ENCODE measurements at places on chromosomes 6 and 20.

- DNase-seq = no peak
These were observed 16.4 kb upstream of the KIF16B start for GRCh38 chr20:16589623-16590022.

GRCh38 chr6:46221222-46221793 is 50.5 kb upstream of the ENPP5 start:
- no peak for DNase-seq

DNA sequence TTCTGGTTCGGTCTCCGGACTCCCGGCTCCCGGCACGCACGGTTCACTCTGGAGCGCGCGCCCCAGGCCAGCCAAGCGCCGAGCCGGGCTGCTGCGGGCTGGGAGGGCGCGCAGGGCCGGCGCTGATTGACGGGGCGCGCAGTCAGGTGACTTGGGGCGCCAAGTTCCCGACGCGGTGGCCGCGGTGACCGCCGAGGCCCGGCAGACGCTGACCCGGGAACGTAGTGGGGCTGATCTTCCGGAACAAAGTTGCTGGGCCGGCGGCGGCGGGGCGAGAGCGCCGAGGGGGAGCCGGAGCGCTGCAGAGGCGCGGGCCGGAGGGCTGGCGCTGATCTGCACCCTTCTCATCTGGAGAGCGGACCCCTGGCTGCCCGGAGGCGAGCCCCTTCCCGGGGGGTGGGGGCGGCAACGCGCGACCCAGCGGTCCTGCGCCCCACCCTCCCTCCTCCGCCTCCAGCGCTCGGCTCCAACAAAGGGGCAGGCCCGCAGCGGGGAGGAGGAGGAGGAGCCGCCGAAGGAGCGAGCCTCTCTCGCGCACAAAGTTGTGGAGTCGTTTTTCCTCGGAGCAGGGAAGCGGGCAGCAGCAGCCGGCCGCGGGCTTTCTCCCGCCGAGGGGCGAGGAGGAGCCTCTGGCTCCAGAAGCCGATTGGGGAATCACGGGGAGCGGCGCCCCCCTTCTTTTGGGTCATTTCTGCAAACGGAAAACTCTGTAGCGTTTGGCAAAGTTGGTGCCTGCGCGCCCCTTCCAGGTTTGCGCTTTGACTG is at the start of gene UTRN:
TSS of gene UTRN (plus strand) at position 553 of the 765 bp plus-strand sequence. CDS start 6,494 bp downstream, outside the sequence.
- peak; percentile 80 for DNase-seq

GRCh38 chr6:34526241-34526972 is 29.7 kb downstream of the SPDEF start:
- DNase-seq = no peak

DNA sequence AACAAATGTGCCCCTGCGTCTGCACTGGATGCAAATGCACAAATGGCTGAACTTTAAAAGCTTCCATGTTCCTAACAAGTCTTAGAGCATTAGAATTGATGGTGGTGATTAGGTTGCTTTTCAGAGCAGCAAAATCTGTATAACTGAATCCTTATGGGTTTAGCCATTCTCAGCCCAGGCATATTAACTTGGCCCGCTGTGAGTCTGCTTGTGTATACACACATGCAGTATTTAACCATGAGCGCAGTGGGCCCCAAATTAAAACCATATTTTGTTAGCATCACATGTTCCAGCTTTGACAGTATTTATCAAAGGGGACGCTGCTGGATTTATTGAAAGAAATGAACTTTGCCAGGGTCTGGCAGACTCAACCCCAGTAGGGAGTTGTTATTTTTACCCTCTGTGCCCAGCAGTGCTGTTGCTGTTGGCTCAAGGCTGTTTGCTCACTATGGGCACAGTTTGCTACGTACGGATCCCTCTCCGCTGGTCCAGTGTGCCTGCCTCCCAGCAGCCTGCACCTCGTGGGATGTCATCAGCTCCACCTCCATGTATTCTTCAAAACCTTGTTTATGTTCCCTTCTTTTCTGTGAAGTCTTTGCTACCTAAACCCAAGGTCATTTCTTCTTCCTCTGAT is 144.7 kb downstream of the QRSL1 start:
- DNase-seq = no peak

GRCh38 chr6:6494677-6495076 is 93.8 kb upstream of the LY86 start:
- peak; percentile 43 for DNase-seq

DNA sequence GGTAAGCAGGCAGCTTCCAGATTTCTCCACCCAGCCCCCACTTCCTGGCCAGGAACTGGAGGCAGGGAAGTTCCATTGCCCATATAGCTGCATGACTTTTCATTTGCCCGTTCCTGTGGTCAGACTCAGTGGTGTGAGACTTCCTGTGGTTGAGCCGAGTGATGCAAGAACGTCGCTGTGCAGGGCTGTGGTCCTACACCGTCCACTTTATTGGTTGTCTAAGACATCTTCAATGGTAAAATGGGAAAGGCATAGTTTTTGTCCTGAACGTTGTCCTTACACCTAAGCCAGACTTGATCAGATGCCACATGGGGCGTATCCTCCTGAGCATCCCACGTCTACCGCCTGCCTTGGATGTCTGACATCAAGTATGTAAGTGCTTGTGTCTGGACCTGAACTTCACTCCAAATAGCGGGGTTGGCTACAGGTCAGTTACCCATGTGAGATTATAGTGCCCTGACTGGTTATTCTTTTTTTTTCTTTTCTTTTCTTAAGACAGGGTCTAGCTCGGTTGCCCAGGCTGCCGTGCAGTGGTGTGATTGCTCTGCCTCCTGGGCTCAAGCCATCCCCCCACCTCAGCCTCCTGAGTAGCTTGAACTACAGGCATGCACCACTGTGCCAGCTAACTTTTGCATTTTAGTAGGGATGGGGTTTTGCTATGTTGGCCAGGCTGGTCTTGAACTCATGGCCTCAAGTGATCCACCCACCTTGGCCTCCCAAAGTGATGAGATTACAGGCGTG is 25.9 kb upstream of the GTSF1L start:
- DNase-seq = peak; percentile 86

GRCh38 chr6:34523441-34524206 is 32.5 kb downstream of the SPDEF start:
- no peak for DNase-seq

All from activated naive CD4-positive, alpha-beta T cell treated with anti-CD3 and anti-CD28 coated beads, Interleukin-2, amount 50 U/mL, for 72 hours (primary cell).